ENCODE measurements at places on chromosomes 16 and 17. TPM values are rescaled to one million over a fixed set of nuclear protein-coding genes. Genes with fewer than 3 reads are reported as not detected.

DNA sequence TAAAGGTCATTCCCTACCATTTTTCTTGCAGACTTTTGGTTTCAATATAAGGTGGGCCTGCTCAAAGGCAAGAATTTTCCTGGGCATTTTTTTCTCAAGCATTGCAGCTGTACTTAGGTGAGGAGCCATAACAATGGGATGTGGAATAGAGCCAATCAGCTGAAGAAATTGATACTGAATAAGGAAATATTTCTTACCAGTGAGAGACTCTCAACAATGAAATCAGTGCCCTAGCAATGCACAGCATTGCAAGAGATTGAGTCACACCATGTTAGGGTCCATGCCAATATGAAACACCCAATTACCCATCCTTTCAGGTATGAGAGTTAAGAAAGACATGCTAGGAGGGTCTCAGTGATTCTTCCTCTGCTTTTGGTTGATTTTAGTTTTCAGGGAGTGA is 237.6 kb downstream of the SOX9 start:
- no peak for DNase-seq

DNA sequence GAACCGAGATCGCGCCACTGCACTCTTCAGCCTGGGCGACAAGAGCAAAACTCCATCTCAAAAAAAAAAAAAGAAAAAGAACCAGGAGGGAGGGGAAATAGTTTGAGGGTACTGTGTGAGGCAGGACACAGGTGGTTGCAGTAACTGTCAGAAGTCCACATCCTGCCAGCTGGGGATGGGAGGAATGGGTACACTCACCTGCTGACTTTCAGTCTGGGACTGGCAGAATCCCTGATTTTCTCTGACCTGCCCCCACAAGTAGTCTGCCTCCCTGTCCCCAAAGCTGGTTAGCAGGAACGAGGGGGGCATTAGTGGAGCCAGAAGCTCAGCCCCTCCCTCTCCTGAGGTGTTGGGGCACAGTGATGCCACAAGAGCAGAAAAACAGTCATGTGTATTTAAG is 7.1 kb upstream of the ARL5C start:
- DNase-seq = no peak

GRCh38 chr17:58667934-58668597 is 23.8 kb downstream of the TEX14 start:
- no peak for DNase-seq

- DNase-seq = no peak
Observed at GRCh38 chr17:46039592-46040186, 40.6 kb downstream of the STH start.

DNA sequence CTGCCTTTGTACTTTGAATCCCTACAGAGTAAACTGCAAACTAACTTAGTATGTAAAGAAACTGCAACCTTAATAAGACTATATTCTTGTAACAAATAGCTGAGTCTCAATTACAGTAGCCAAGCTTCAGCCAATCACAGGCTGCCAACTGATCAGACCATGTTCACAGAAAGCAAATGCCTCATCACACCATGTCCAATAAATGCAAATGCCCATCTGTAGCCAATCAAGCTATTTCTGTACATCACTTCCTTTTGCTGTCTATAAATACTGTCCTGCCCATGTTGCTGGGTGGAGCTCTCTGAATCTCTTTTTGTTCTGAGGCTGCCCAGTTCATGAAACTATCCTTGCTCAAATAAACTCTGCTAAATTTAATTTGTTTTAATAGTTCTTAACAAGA is 531.7 kb upstream of the TOM1L1 start:
- no peak for DNase-seq

DNA sequence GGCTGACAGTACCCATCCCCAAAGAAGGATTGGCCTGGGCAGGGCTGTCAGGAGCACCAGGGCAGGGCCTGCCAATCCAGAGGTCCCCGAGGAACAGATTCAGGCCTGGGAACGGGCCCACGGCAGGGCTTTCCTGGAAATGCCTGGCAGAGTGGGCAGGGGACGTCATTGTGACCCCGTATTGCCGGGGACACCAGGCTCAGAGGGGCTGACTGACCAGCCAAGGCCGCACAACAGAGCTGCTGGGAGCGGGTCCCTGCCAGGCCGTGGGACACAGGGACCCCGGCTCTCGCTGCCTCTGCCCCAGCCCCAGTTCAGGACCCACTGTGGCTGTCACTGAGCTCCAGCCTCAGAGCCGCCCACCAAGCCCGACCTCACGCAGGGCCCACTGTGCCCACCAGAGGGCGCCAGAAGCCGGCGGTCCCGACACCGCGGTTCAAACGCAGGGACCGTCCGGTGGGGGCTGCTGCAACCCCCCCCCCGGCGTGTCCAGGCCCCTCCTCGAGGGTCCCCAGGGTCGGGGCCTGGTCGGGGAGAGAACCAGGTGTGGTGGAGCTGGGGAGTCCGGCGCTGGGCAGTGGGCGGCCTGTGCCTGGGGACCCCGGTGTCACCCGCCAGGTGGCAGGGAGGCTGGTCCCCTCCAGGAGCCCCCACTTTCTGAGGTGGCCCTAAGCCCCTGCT is 15.2 kb upstream of the SSTR5 start:
- no peak for DNase-seq

GRCh38 chr16:81797443-81797842 is 18.4 kb downstream of the PLCG2 start:
- DNase-seq = no peak

GRCh38 chr17:36837939-36838272 is 99.4 kb upstream of the LHX1 start:
- no peak for DNase-seq

DNA sequence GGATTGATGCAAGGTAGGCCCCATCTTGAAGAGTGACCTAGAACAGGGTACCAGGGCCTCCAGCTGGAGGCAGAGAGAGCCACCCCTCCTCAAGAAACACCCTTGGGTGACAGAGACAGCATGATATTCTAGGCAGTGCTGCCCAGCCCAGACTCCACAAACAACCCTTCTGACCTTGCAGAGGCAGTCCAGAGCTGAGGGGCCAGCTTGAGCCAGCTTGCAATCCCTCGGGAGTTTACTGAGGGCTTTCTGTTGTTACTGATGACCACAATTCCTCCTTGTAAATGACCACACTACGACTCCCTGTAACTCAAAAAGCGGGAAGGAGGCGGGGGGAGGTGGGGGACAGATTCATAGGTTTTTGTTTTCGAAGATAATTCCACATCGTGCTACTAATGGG is 18.6 kb upstream of the MNT start:
- no peak for DNase-seq

The ASPHD1 gene
- 0.12 TPM for polyA plus RNA-seq

GRCh38 chr17:20313306-20313705 is 154.0 kb downstream of the LGALS9B start:
- DNase-seq = no peak

DNA sequence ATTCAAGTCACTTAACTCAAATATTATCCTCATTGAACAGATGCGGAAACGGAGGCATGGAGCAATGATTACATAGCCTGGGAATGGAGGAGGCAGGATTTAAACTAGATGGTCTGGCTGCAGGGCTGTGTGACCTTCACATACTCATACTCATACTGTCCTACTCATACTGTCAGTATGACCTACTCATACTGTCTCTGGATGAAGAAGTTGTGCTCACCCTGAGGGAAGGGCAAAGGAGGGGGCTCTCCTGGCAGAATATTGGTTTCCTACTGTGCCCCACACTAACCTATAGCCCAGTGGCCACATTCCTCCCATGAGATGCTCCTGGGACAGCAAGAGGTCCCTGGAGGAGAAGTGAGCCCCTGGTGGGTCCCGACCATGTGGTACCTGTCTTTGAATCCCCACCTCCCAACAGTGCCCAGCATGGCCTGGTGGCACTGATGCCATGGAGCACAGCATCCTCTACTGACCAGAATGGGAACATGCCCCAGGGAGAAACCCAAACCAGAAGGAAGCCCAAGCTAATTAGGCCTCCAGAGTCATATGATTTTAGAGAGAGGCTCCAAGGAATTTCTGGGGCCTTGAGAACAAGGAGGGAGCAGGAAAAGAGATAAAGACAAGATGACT is 197.3 kb upstream of the SDK2 start:
- DNase-seq = peak; percentile 12

- no peak for DNase-seq
Observed at GRCh38 chr17:68384941-68385340, 72.4 kb downstream of the WIPI1 start.

The SLC16A5 gene
- polyA plus RNA-seq = 3.8 TPM

DNA sequence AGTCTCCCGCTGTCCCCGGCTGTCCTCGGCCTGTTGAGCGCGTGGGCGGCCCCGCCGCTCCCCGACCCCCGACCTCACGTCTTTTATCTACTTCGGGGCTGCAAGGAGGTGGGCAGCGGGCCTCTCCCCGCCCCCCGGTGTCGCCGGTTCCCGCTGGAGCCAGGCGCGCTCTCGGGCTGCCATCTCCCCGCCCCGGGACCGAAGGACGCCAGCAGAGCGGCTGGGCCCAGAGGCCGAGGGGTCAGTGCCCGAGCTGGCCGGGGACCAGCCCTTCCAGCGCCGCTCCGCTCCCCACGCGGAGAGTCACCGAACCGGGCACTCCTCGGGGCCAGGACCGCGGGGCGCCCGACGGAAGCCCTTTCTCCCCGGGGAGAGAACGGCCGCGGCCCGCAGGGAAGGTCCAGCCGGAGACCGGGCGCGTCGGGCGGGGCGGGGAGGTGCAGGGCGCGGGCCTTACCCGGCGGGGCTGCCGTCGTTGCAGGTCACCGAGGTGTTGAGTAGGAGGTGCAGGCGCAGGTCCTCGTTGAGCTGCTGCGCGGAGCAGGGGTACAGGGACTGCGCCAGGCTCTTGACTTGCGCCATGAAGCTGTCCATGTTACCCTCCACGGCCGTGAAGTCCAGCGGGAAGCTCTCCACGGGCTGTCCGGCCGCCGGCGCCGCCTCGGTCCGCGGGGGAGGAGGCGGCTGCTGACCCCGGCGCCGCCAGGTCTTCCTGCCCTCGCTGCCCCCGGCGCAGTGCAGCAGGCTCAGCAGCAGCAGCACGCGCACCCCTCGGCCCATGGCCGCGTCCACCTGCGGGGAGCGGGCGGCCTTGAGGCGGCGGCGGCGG is 643 bp downstream of the NOTUM start:
- DNase-seq = no peak

GRCh38 chr16:73390936-73391335 is 343.0 kb upstream of the ZFHX3 start:
- no peak for DNase-seq

The MARCHF10 gene
- 0.01 TPM for polyA plus RNA-seq

The ADORA2B gene
- 0.13 TPM for polyA plus RNA-seq

DNA sequence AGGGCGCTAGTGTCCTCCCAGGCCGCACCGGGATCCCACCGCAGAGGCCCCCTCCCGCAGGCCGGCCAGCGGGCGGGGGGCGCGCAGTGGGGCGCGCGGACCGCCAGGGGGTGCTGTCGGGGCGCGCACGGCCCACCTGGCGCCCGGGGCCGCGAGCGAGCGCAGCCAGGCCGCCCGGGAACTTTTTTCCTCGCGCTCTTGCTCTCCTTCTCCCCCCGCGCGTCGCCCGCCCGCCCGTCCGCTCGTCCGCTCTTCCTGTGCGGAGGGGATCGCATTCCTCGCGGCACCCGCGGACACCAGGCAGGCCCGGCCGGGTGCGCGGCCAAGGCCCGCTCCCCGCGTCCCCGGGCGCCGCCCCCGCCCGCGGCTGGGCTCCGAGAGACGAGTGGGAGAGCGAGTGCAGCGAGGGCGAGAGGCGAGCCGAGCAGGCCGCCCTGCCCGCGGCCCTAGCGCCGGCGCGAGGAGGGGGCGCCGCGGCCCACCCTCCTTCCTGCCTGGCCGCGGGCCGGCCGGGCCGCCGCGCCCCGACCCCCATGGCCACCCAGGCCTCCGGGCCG is at the start of gene RAI1:
Gene RAI1, plus strand, starts transcription at position 272 of the 557 bp plus-strand sequence. CDS start 111,491 bp downstream, outside the sequence.
- DNase-seq = peak; percentile 79

DNA sequence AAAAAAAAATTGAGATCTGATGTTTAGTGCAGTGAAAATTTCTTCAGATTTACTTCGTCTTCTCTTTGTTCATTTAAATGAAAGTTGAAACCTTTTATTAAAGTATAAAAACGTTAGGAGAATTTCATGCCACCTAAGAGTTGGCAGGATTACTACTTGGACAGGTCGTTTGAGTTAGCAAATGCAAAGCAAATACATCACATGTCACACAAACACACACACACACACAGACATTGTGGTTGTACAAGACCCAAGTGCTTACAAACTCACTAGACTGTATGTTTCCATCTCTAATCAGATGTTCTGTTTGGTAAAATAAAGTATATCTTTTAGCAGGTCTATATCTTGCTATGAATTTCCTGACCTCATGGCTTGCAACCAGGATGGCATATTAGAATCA is 185.6 kb upstream of the COX10 start:
- DNase-seq = no peak

DNA sequence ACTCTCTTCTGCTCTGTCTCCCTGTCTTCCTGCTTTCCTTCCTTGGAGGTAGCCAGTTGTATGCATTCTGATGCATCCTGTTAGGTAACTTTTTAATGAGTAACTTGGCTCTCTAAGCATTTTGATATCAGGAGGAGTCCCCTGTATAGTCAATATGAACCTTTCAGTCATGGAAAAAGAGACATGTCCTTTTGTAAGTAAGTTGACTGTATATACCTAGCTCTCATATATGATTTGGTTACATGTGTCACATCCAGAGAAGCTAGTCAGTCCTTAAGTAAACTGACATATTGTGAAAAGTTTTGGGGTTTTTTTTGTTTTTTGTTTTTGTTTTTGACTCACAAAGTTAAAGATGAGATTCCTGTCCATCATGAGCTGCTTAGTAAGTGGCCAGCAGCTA is 18.8 kb downstream of the UTP18 start:
- DNase-seq = no peak

GRCh38 chr17:82788206-82789001 is 36.5 kb downstream of the TBCD start:
- no peak for DNase-seq

The CACNG1 gene
- polyA plus RNA-seq = 110 TPM

The OR1F1 gene
- polyA plus RNA-seq = not detected

DNA sequence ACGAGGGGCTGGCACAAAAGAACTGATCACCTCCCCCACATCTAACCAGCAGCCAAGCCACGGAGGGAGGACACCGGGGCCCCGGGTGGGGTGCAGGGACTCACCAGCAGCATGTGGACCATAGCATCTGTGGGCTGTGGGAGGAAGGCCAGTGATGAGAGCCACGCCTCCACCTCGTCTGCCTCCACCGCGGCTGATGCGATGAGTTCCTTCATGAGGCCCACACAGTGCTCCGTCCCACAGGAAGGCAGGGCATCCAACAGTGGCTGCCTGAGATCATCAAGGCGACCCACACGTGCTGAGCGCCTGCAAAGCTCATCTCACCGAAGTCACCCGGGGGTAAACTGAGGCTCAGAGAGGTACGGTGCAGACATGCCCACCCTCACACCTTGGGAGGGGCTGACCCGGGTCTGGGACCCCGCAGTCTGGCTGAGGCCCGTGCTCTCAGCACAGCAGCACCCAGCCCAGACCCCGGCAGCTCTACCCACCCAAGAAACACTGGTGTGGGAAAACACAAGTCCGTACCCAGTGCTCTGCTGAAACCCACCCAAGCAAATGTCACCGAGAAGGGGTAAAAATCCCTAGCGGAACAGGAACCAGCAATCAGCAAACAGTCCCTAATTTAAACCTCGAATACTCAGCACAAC is 85.9 kb downstream of the LITAF start:
- DNase-seq = no peak

The KRTAP1-5 gene
- not detected for polyA plus RNA-seq

The CCL7 gene
- not detected for polyA plus RNA-seq

The ACSM3 gene
- polyA plus RNA-seq = 0.56 TPM

- no peak for DNase-seq
Observed at GRCh38 chr17:42639525-42640113, 19.5 kb upstream of the TUBG2 start.

- no peak for DNase-seq
Observed at GRCh38 chr17:67157732-67158639, 87.0 kb downstream of the HELZ start.

GRCh38 chr16:84174396-84174795 is 12.5 kb downstream of the TAF1C start:
- DNase-seq = no peak

GRCh38 chr17:49287481-49287880 is 56.9 kb upstream of the PHOSPHO1 start:
- DNase-seq = no peak

Data from psoas muscle (tissue), 8 donors.